ENCODE measurements at places on chromosomes 11 and 22. TPM values are rescaled to one million over a fixed set of nuclear protein-coding genes. Genes with fewer than 3 reads are reported as not detected.

DNA sequence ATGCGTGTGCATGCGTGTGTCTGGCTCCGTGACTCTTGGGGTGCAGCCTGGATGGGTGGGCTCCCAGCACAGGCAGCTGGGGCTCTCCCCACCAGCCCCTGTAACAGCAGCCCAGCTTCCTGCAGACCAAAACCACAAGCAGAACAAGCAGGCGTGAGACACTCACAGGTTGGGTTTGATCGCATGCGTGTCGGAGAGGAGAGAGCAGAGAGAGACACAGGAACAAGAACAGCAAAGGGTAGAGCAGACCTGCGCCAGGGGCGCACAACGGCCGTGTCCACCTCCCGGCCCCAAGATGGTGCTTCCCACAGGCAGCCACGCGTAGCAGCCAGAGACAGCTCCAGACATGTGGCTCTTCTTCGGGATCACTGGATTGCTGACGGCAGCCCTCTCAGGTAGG lies at the start of gene CD6:
TSS of gene CD6 (plus strand) at position 161 of the 400 bp plus-strand sequence. CDS start at position 347, 186 bp downstream.
- no peaks in the 10 kb centered on the region for H3K27me3 ChIP-seq
- H3K4me1 ChIP-seq: no peaks in the 10 kb centered on the region
- no peaks in the 10 kb centered on the region for H3K36me3 ChIP-seq
- H3K4me3 ChIP-seq: no peak within 1 kb of the TSS
- no peak within 1 kb of the TSS for H3K27ac ChIP-seq

- no peaks in the 10 kb centered on the region for H3K4me1 ChIP-seq
- no peaks in the 10 kb centered on the region for H3K27me3 ChIP-seq
- H3K36me3 ChIP-seq: no peaks in the 10 kb centered on the region
- H3K4me3 ChIP-seq: no peak overlapping the region
- H3K27ac ChIP-seq: no peak overlapping the region
Observed at GRCh38 chr11:118287006-118287405, 17.5 kb upstream of the CD3E start.

DNA sequence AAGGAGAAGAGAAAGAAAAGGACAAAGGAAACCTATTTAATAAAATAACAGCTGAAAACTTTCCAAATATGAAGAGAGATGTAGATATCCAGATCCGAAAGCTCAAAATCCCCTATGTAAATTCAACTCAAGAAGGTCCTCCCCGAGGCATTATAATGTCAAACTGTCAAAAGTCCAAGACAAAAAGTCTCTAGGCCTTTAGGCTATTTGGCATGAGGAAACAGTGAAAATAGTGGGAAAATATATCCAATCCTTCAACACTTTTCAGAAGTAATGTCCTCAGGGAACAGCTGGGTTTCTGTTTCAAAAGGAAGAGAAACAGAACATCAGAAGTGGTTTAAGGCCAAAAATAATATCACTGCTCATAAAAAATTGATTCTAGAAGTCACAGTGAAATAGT lies 1.9 kb upstream of the OR52E4 start:
- H3K36me3 ChIP-seq: no peaks in the 10 kb centered on the region
- DNase-seq: no peak
- H3K4me3 ChIP-seq: no peak overlapping the region
- H3K27ac ChIP-seq: no peak overlapping the region
- no peaks in the 10 kb centered on the region for H3K4me1 ChIP-seq

DNA sequence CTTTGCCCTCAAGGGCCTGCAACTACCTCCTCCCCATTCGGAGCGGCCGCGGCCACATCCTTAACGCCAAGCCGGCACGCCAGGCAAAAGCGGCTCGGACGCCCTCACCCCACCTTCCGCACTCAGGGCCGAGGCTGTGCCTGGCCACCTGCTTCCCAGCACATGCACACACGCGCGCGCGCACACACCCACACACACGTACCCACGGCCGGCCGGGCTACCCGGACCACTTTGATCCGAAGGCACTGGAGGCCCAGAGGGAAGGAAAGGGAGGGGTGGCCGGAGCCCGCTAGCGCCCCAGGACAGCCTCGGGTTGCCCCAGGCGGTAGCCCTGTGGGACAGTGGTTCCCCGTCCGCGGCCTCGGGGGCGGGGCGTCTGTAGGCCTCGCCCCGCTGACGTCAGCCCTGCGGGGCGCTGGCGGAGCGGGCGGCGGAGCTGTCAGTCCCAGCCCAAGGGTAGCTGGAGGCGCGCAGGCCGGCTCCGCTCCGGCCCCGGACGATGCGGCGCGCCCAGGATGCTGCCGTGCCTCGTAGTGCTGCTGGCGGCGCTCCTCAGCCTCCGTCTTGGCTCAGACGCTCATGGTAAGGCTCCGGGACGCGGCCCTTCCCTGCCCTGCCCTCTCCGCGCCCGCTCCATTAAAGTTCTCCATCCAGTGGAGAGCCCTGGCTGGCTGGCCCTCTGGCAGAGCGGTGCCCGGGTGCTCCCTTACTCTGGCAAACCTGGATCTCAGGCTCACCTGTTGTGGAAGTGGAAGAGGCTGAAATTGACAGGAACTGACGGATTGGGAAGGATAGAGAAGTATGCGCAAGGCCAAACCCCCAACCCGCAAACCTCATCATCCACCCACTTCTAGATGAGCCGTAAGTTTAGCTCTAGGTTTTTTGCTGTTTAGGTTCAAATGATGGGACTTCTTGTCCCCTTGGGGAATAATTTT lies at the start of gene IL10RA:
TSS of gene IL10RA (plus strand) at position 442 of the 935 bp plus-strand sequence. CDS start at position 516, 74 bp downstream.
- no peaks in the 10 kb centered on the region for H3K27me3 ChIP-seq
- peak within 1 kb of the TSS; percentile 73 for H3K27ac ChIP-seq
- DNase-seq: peak; percentile 91
- peak within 1 kb of the TSS; percentile 56 for H3K4me3 ChIP-seq

DNA sequence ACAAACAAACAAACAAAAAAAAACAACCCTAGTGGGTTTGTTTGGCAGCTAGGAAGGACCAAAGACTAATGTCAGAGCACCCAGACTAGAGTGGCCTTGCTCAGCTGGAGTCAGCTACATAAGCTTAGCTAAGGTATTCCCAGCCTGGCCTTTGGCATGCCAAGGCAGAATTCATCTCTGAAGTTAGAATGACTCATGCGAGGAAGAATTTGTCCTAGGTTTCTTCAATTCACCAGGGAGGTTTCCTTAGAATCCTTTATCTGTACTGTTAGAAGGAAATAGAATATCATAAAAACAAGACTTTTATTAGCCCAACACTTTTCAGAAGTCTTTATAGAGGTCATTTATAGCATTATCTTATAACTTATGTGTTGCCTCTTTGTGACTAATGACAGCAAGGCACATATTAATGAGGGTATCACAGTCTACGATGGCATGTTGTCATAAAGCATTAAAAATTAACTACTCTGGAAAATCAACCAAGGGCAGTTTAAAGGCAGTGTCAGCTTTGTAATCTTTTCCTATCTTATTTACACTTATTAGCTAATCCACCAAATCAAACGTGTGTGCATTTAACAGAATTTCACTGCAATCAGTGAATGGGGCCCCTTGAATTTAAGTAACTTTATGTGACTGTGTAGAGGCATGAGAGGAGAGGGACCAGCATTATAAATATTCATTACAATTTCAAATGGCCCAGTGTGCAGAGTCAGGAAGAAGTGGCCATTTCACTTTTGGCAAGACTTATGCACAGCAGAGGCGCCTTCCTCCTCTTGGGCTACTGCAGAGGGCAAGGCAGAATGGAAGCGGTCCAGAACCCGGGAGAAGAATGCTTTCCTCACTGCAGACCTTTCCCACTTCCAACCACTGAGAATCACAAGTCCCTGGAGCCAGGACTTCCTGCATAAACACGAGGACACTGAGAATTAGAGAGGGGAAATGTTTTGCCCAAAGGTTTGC lies 36.3 kb downstream of the SLC5A1 start:
- no peaks in the 10 kb centered on the region for H3K4me1 ChIP-seq
- H3K27me3 ChIP-seq: no peaks in the 10 kb centered on the region
- H3K27ac ChIP-seq: no peak overlapping the region
- H3K4me3 ChIP-seq: no peak overlapping the region

DNA sequence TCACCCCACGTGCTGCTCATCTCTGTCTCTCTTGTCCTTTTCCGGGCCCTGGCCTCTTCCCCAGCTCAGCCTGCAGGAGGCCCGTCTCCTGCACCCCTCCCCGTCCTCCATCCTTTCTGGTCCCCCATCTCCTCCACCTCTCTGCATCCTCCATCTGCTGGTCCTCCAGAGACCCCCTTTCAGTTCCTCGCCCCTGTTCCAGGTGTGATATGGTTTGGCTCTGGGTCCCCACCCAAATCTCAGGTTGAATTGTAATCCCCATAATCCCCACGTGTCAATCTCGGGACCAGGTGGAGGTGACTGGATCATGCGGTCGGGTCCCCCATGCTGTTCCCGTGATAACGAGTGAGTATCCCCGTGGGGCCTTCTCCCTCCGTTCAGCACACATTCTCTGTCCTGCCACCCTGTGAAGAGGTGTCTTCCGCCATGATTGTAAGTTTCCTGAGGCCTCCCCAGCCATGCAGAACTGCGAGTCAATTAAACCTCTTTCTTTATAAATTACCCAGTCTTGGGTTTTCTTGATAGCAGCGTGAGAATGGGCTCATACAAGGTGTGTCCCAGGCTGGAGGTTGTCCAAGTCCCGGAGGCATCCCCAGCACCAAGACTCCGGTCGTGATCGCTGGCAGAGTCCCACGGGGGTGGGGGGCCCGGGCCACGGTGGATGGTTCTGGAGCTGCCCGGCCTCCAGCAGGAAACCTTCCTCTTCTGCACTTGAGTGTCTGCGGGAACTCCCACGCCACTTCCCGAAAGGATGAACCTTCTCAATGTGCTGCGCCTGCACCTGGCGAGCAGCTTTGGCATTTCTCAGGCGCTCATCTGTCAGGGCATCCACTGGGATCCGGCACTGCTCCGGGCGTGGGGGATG lies 29.0 kb upstream of the TOLLIP start:
- peak; percentile 68 for DNase-seq
- no peak overlapping the region for H3K27ac ChIP-seq
- H3K4me1 ChIP-seq: peaks cover 29% of the 10 kb centered on the region
- no peaks in the 10 kb centered on the region for H3K27me3 ChIP-seq

Gene MIOX
- not detected for total RNA-seq

Data from sigmoid colon (tissue), 7 donors.